ENCODE measurements at places on chromosomes 4 and X. TPM values are rescaled to one million over a fixed set of nuclear protein-coding genes. Genes with fewer than 3 reads are reported as not detected.

- DNase-seq = no peak
These were observed 66.8 kb downstream of the SOWAHB start for GRCh38 chr4:76830964-76831703.

DNA sequence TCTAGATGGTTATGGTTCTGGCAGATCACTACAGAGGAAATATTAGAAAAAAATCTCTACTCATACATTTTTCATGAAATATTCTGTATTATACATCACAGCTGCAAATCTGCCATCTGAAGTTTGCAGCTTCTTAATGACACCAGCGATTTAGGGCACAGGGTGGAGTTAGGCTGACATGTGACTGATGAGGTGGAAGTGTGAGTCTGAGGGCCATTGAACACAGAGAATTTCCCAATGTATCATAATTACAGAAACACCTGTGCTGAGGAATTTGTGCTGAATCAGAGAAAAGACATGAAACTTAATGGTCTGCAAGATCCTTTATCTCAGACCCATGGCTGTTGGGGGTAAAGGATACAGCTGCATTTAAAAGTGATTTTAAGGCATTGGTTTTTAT, 2025.6 kb upstream of the AGA start:
- DNase-seq = no peak

GRCh38 chrX:78493180-78493579, 165.8 kb upstream of the CYSLTR1 start:
- DNase-seq = no peak

DNA sequence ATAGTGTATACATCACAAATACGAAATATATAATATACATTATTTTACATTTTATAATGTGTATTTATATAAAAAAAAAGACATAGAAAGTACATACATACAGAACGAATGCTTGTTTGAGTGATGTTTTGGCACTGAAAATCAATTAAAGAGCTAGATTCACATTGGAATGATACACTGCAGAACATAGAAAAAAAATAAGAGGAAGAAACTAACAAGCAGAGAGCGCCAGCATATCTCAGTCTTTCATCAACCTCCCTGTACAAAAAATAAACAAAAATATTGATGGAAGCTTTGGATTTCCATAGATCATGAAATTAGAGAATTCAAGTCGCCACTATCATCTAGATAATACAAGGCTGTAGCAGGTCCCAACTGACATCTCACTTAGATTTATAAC, 420.6 kb downstream of the CENPC start:
- DNase-seq = no peak

DNA sequence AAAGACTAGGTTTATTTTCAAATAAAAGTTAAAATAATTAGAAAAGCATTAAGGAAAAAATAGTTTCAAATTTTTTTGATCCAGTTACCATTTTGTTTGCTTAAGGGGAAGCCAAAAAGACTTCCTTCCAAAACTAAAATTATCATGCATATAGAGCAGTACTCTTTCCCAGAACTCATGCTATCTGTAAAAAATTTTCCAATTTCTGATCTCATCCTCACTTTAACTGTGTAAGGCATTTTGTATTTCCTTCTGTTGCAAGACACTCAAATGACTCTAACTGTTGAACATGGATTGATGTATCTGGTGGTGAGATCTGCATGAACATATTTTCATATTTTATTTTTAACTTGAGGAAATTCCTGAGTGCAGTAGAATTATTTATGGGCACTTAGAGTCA, 150.1 kb downstream of the ADAM29 start:
- no peak for DNase-seq

DNA sequence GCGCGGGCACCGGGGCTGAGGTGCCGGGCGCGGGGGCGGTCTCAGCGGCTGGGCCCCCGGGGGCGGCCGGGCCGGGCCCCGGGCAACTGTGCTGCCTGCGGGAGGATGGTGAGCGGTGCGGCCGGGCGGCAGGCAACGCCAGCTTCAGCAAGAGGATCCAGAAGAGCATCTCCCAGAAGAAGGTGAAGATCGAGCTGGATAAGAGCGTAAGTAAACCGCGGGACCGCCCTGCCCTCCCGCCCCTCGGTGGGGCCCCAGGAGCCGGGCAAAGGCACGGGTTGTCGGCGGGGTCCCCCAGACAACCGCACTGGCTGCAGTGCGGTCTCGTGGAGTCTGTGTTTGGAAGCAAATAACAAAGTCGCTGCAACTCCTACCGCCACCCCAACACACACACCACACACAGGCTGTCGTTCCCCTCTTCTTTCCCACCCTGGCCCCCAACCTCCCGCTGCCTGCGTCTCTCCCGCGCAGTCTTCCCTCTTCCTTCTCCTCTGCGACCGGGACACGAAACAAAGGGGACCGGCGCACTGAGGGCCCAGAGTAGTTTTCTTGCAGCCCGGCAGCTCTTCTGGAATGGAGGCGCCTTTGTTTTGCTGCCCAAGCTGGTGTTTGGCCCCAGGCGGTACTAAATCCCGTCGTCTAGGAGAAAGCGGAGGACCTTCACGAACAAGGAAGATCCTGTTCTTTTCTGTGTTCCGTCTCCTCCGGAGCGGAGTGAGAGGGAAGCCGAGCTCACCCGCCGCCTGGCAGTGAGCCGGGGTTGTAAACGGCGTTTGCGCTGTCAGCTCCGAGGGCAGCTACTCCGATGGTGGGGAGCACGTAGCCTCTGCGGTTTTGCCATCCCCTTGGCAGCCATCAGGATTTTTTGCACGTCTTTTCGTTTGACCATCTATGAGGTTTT, 788 bp downstream of the SAP30 start:
- DNase-seq = peak; percentile 16

DNA sequence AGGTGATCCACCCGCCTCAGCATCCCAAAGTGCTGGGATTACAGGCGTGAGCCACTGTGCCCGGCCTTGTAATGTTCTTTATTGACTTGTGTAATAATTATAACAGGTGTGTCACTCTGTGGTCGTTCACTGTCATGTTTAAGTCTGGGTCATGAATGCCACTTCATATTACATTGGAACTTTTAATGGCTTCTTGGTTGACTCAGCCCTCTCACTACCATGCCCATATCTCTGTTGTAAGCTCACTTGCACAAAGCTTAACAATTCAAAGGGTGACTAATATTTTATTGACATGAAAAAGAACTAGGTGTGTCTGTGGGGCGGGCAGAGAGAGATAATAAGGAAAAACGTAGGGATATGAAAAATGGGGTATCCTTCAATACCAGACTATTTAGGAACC, 639.7 kb upstream of the ACTRT1 start:
- no peak for DNase-seq

GRCh38 chrX:95290455-95290854, 1394.2 kb upstream of the DIAPH2 start:
- DNase-seq = no peak

GRCh38 chr4:181312066-181312465, 931.1 kb upstream of the TENM3 start:
- DNase-seq = no peak

DNA sequence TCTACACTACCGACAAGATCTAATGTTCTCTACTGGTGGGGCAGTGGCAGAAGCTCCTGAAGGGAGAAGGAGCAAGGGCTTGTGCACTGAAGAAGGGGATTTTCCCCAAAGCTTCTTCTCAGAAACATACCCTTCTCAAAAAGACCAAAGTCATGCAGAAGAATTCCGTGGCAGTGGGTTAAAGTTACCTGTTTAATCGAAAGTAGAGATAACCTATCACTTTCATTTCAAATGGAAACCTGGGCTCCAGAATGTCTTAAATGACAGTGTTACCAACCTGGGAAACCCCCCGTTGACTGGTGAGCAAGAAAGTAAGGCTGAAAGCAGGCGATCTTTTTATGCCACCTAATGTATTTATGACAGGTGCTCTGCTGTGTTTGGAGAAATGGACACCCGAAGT, 92.5 kb upstream of the TEX13D start:
- no peak for DNase-seq

GRCh38 chr4:52028970-52029369, 8.8 kb upstream of the LRRC66 start:
- no peak for DNase-seq

DNA sequence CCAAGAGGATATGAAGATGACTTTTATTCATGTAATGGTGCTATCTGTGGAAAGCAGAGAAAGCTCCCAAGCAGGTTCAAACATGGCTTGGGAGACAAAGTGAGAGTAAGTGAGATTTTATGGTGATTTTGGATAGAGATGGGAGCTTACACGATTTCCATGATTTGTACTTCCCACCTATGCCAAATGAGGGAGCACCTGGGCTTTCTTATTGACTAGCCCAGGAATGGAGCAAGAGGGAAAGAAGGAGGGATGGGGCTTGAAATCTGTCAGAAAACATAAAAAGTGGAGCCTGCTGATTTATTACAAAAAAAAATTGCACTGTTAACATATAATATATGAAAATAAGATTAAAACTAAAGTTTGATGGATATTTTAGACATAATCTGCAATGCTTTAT, 703.5 kb upstream of the PABPC4L start:
- DNase-seq = no peak

DNA sequence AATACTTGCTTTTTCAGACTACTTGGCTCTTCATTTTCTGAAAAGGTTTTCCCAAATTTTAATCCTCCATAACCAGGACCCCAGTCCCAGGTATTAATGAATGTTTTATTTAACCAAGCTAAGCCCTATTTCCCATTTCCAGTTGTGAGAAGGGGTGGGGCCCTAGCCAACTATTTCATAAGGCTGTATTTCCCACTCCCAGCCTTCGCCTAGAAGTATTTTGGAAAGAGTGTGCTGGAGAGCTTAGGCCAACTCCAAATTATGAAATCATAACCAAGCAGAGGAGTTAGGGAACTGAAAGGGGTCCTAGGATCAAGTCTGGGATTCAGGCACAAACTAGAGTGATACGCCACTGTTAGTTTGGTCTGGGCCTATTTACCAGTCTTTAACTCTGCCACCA, 148.4 kb upstream of the GPC4 start:
- no peak for DNase-seq

DNA sequence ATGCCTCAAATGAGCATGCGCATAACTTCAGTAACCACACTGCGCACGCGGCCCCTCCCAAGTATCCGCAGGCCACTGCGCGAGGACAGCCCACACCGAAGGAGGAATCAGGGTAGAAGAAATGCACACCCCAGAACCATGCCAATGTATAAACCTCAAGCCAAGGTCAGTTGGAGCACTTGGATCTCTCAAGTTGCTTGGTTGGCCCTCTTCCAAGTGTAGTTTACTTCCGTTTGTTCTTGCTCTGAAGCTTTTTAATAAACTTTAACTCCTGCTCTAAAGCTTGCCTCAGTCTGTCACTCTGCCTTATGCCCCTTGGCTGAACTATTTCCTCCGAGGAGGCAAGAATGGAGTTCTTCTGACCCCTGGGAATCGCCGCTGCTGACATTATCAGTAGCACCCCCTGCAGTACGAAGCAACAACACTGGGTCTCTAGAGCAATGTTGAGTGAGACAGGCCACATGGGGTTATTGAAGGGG, 22.0 kb upstream of the SPINK2 start:
- DNase-seq = no peak

DNA sequence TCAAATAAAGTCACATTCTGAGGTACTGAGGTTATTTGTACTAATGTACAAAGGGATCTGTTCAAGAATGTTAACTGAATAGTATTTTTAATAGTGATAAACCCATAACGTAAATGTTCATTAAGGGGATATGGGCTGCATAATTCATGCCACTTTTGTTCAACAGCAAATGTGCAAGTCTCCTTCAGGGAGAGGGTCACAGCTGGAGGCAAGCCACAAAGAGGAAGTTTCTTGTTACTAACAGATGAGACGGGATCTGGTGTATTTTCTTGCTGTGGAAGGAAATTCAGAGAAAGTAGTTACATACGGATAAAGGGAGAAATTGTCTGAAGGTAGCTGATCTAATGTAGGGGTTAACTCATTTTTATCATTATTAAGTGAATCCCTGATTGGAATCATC, 10.0 kb downstream of the ZFP42 start:
- DNase-seq = no peak

GRCh38 chr4:79381161-79381560, 26.9 kb downstream of the GK2 start:
- no peak for DNase-seq

GRCh38 chrX:48509619-48510018, 827 bp downstream of the PORCN start:
- no peak for DNase-seq

DNA sequence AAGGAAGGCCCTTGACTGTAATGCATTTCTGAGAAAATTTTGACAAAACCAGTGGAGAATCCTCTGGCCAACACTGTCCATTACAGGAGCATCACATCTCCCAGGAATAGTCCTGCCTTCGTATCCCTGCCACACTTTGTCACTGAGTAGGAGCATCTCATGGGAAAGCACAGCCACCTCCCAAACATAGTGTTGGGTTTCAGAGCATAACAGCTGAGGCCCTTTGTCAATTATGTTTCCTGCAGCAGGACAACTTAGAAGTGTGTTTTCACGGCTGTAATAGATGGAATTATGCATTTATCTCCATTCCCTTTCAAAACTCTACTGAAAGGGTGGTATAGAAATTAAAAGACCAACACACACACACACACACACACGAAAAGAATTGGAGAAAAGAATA, 91.1 kb upstream of the SMAD1 start:
- DNase-seq = no peak

DNA sequence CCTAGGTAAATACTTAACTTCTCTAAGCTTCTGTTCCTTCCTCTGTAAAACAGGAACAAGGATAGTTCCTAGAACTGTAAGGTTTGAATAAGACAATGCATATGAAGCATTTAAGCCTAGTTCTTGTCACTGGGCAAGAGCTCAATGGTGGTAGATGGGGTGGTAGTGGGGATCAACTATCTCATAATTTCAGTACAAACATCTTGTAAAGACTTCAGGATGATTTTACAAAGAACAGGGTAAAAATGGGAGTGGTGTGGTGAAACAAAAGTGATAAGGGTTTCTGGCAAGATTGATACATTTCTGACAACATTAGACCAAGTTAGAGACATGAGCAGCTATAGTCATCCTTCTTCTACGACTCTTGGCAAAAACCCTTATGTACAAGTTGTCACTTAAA, 137.8 kb downstream of the SCFD2 start:
- DNase-seq = no peak

DNA sequence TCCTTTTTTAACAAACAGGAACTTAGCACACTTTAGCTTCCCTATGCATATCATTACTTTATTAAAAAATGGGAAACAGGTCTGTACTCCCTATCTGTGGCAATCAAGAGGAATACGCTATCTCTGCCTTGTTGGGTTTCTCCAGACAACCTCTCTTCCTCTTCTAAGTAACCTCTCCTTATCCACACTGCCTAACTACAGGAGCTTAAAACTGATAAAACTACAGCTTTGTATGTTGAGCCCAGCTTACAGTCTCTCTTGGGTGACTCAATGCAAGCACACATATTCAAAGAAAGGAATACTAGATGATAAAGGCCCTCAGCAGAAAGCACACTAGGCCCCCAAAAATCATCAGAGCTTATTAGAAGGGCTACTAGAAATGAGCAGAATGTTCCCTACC, 8.9 kb downstream of the NUP62CL start:
- DNase-seq = no peak

The DCTD gene
- 54.3 TPM for total RNA-seq

The PRICKLE3 gene
- total RNA-seq = 2.3 TPM

The MORC4 gene
- 12.9 TPM for total RNA-seq

The GSX2 gene
- not detected for total RNA-seq

The ZNF41 gene
- total RNA-seq = 3.1 TPM
